ENCODE measurements at places on chromosomes 2 and 18.

GRCh38 chr2:6922201-6922656 lies 5.0 kb downstream of the RNF144A start:
- DNase-seq, result no peak

GRCh38 chr2:33139949-33140348 lies 193.2 kb downstream of the LTBP1 start:
- DNase-seq, result no peak

DNA sequence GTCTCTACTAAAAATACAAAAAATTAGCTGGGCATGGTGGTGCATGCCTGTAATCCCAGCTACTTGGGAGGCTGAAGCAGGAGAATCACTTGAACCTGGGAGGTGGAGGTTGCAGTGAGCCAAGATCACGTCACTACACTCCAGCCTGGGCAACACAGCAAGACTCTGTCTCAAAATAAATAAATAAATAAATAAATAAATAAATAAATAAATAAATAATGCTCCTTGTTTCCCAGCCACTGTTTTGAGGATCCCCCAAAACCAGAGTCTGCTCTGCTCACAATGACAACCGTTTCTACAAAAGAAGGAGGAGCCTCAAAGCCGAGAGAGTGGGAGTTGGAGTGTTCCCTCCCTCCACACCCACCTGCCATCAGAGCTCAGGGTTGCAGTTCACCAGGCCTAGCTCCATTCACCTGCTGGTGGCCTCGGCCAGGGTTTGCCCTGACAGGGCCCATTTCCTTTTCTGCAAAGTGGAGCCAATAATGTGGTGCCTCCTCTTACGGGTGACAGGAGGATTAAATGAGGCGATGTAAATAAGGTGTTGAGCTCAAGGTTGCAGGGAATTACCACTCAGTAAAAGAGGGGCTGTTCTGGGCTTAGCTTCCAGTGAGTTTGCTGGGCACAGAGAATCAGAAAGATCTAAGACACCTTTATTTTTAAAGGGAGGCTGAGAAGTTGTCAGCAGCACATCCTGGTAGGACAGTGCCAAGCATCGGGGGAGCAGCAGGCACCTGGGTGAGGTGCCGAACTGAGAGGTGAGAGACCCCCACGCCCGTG lies 25.5 kb downstream of the CRACDL start:
- DNase-seq, result no peak

- DNase-seq, result no peak
These were observed 25.6 kb downstream of the FAP start for GRCh38 chr2:162217598-162217997.

DNA sequence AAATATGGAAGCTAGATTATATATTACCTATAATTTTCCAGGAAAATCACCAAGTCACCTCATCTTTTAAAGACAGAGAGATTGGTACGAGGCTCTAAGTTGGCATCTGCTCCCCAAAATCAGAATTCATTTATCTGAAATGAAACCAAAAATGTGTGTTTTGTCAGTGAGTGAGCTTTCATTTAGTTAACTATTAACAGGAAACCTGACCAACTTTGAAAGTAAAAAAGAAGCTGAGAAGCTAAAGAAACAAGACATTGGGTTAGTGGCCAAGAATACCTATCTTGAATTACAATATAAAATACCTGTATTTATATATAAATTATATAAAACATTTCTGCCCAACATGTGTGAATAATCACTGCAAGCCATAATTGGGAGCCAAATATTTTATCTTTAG lies 1.9 kb downstream of the MPPE1 start:
- DNase-seq, result no peak

- no peak for DNase-seq
These were observed 52.7 kb downstream of the MAP2 start for GRCh38 chr2:209476367-209477208.

DNA sequence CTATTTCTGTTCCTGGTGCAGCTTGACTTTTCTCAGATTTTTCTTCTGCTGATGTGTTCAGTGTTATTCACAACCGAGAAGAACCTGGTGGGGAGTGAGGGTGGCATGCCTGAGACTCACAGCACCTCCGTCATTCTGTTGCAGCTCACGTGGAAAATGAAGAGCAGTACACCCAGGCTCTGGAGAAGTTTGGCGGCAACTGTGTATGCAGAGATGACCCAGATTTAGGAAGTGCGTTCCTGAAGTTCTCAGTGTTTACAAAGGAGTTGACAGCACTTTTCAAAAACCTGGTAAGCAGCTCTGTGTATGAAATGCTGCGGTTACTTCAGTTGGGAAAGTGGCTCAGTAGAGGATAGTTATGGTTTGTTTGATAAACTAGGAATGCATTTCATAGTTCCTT lies 90.5 kb downstream of the ASAP2 start:
- no peak for DNase-seq

DNA sequence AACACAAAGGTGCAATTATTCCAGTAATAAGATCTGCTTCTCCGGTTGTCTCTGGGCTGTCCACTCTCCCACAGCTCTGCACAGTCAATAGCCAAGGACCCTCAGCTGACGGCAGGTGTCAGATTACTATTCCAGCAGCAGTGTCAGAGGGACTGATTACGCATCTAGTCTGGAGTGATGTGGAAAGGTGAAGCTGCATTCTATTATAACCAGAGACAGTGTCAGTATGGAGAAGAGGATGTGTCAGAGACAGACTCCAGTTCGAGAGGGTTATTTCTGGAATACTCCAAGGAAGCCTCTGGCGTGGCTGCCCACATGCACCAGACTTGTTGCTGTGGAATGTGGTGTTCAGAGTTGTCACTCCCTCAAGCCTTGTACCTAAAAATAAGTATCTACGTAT lies 163.6 kb upstream of the TMEM200C start:
- no peak for DNase-seq

DNA sequence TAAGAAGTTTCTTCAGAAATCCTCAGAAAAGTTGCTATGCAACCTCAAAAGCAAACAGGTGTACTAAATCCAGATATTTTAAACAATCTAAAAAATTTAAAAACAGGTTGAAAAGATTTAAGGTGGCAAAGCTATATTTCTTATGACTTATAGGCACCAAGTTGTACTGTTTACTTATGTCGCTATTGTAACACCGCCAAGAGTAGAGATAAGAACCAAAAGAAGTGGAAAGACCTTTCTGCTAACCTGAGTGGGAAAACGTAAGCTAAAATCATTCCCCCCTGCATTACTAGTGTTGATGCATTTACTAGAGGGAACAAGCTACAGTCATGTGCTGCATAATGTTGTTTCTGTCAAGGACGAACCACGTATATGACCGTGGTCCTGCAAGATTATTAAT lies 83.1 kb downstream of the TRIP12 start:
- no peak for DNase-seq

- DNase-seq, result no peak
These were observed 175.0 kb downstream of the ALPK2 start for GRCh38 chr18:58453913-58454317.

GRCh38 chr18:39375066-39375465 lies 1809.5 kb upstream of the CELF4 start:
- no peak for DNase-seq

DNA sequence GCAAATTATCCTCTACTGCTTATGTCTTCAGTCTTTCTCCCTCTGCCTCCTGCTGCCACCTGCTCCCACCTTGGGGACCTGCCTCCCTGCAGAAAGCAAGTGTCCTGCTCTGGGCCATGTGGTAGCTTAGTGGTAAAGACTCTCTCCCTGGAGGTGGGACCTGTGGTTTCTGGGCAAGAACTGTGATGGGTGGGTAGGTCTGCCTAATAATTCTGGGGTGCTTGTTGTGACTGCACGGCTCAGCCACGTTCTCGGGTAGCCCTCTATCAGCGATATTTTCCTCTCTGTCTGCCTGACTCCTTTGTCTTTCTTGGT lies 16.4 kb upstream of the CD28 start:
- no peak for DNase-seq

DNA sequence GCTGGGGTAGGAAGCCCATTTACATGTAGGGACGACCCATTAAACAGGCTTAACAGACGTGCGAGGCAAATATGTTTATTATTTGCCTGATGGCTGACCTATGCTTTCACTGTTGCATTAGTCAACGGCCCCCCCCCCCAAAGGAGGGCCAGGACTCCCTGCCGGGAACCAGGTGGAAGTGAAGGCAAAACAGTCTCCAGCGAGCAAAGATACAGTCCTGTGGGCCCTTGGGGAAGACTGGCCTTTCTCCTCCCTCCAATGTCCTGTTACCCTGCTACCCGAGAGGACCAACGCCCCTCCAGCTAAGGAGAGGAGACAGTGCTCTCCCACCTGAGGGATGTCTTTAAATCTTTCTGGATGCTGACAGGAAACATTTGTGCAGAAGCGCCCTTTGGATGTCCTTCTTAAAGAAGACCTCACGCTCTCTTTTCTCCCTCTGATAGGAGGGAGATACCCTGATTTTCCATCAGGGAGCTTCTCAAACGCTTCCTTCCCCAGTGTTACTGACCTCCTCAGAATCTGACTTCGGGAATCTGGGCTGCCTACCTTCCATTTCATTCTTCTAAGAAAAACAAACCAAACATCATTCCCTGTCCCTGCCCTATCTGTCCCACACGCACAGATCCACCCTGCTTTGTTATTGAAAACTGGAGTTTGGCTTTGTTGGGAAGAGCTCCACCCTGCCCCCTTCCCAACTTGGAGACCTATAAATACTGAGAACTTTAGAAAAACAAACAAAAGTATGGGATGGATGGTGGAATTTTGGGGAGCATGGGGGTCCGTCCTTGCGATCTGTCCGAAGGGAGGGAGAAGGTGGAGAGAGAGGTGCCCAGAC lies 135.9 kb upstream of the SIX3 start:
- DNase-seq, result no peak

DNA sequence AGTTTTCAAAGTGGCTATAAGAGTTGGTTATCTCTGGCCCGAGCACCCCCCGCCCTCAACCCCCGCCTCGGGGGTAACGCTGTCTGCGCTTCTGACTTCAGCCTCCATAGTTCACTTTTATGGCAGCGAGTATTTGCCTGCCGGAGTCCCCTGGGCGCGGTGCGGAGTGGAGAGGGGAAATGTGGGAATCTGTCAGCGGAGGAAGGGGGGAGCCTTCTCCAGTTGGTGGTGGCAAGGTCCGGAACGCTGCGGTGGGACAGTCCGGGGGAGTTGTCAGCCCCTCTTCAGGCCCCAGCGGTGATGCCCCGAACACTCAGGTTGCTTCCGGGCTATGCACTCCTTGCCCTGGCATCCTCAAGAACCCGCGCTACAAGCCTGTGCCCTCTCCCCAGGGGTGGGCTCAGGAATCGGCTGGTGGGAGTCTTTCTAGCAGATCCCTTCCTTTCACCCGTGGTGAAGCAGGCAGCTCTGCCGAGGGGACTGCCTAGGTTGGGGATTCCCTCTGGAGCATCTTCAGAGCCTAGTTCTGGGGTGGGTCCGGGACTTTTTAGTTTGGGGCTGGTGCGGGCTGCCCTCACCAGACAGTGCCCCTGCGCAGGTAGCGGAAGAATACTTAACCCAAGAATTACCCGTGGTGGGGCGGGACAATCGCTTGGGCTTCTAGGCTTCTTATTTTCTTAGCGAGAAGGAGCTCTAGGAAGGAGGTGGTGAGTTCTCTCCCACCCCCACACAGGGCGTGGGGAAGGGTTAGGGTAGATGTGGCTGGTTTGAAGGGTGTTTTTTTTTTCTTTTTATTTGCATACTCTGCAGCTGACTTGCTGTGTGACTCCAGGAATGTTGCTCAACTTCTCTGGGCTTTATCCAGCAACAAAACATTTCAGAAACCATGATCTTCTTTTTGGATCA lies 1.6 kb downstream of the ATOH8 start:
- no peak for DNase-seq

DNA sequence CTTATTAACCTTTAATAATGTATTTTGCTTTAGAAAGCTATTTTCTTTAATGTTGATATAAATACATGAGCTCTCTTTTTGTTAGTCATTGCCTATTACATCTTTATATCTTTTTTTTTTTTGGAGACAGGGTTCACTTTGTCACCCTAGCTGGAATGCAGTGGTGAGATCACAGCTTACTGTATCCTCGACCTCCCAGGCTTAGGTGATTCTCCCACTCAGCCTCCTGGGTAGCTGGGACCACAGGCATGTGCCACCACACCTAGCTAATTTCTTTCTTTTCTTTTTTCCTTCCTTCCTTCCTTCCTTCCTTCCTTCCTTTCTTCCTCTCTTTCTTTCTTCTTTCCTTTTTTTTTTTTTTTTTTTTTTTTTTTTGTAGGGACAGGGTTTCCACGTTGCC lies 15.4 kb downstream of the NAB1 start:
- DNase-seq, result no peak

DNA sequence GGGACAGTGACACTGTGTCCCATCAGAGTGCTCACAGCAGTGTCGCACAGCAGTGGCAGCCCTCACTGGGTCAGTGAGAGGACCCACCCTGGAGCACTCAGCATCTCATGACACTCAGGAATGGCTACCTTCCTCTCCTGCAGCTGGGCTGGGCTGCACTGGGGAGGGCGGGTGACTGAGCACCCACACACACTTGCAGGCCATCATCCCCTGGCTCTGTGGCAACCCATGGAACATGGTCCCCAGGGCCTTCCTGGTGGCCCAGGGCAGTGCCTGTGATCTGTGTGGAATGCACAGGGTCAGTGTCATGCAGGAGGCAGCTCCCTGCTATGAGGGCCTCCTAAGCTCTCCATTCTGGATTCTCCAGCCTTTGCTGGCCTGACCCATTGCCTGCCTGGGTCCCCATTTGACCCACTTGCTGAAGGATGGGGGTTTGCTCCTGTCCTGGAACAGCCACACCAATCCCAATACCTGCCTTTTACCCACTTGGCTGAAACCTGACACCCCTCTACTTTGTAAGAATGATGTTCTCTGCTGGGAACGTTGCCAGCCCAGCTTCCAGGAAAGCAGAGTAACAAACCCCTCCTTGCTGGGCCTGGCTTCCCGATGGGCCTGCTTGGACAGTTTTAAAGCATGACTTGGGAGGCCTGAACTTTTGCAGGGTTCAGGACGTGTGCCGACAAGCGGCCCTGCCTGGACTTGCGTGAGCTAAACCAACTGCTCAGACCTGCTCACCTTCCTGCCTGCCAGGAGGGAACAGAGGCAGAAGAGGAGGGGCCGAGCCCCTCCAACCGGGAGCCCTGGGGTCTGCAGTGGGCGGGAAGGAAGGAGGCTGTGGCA lies 13.7 kb downstream of the HS6ST1 start:
- no peak for DNase-seq

GRCh38 chr2:69382547-69382946 lies 4.5 kb downstream of the GFPT1 start:
- DNase-seq, result no peak

- no peak for DNase-seq
These were observed 238.3 kb downstream of the PHLPP1 start for GRCh38 chr18:62953663-62954062.

- DNase-seq, result no peak
These were observed 85.6 kb downstream of the DDX1 start for GRCh38 chr2:15677141-15677843.

DNA sequence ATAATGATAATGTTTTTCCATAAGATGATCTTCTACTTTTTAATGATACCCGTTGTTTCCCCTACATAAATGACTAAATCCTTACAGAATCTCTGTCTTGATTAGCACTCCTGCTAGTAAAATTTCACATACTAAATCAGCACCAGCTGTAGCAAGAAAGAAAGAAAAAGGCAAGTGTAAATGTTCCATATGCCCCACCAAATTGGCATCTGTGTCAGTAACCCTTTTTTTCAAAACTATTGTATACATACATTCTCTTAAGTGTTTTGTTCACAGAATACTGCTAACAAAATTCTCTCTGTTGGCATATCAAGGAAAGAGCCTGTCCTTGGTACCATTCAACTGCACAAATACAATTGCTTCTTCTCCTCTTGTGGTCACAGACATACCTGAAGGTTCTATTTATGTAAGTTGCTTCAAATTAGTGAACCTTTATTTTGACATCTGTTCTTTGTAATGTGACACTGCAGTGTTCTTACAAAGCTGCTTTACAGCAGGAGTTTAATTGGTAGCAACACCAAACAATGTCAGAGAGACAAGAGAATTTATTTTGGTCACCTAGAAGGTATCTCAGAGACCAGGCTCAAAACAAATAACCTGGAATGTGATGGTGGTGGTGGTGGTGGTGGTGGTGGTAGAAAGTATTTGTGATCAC lies 641.9 kb downstream of the ZEB2 start:
- DNase-seq, result no peak

All from stimulated activated CD4-positive, alpha-beta T cell treated with anti-CD3 and anti-CD28 coated beads, TNF-alpha, amount 100 ng/mL, for 4 hours (primary cell).